ENCODE measurements at places on chromosomes 3 and 15. TPM values are rescaled to one million over a fixed set of nuclear protein-coding genes. Genes with fewer than 3 reads are reported as not detected.

The IMPG2 gene
- polyA plus RNA-seq: not detected

The CACNA1D gene
- not detected for polyA plus RNA-seq

The SCAMP5 gene
- polyA plus RNA-seq: 0.06 TPM

The CHRFAM7A gene
- not detected for polyA plus RNA-seq

The CLEC3B gene
- not detected for polyA plus RNA-seq

DNA sequence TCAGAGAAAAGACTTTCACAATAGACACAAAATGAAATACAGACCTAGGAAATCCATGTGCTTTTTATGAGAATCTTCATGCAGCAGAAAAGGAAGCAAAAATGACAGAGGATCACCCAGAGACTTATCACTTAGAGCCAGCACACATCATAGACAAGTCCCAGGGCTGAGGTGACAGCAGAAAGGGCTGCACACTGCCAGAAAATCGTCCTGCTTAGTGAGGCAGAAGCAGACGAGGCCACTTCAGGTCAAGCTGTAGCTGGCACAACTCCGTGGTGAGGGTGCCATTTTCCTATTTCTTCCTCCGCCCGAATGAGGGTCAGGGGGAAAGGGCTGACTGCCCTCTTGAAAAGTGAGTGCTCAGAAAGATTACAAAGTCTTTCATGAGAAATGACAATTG is 95.9 kb upstream of the TNIK start:
- no peak for DNase-seq

GRCh38 chr3:55815262-55815661 is 328.2 kb upstream of the WNT5A start:
- DNase-seq: no peak

DNA sequence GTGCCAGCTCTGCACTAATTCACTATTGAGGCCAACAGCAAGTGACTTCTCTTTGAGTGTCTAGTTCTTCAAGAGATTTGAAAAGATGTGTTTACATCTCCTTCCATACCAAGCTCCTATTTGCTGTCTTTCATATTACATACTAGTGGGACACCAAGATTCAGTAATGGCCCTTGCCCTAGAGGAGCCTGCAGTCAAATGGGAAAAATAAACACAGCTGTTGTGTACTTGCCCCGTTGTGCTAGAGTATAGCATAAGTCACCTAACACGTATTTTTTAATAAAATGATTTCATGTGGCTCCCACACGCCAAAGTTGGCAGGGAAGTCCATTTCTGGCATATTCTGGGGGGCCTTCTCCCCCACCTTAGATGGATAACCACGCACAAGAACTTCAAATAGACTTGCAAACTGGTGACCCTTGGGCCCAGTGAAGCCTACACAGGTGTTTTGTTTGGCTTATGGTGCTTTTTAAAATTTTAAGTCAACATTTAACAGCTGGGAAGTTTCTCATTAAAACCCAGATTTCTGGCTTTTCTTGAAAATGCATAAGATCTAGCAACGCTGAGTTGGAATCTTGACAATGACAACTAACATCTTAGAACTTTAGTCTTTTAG is 95.3 kb upstream of the LPP start:
- no peak for DNase-seq

DNA sequence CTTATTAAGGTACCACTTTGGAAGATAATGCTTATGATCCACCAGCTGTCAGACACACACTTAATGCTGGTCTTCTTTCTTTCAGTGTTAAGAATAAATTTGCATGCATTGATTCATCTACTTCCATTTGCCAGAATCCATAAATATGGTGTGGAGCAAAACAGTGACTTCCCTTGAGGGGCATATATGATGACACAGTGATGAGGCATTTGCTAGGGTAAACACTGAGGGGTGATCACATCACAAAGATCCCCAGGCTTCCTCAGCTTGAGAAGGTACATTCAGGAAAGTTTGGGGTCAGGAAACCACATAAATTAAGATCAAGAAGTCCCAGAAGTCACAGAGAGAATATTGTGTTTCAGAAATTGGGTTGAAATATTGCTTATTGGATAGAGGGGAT is 9.9 kb upstream of the ZBED2 start:
- no peak for DNase-seq

- no peak for DNase-seq
Observed at GRCh38 chr3:44240061-44240460, 1.6 kb upstream of the TOPAZ1 start.

DNA sequence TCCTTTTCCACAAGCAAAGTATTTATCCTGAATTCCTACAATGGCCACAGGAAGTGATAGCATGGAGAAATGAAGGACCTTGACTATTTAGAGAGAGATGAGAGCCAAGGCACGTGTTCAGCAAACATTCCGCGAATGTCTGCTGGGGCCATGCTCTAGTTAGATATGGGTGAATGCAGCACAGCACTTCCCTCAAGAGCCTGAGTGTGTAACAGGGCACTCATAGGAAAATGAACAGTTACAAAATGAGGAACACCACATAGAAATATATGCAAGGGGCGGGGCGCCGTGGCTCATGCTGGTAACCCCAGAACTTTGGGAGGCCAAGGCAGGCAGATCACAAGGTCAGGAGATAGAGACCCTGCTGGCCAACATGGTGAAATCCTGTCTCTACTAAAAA is 406.9 kb downstream of the NR2F2 start:
- DNase-seq: no peak

GRCh38 chr15:68230157-68231100 is 901 bp upstream of the CLN6 start:
- DNase-seq: no peak

DNA sequence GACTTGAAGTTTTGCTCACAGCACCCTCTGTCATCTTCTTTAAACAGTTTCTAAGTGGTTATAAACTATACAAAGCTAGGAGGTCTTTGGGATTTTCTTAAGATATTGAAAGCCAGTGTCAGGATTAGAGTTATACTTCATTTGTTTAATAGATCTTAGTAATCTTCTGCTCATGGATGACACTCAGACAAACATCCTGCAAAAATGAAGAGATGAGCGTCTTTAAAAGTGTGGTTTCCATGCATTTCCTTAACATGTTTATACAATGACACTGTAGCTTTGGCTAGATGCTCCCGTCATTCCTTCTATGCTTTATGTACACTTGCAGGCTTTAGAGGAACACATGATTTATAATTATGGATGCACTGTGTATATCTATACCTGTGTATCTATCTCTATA is 182.2 kb downstream of the NAALADL2 start:
- DNase-seq: no peak

DNA sequence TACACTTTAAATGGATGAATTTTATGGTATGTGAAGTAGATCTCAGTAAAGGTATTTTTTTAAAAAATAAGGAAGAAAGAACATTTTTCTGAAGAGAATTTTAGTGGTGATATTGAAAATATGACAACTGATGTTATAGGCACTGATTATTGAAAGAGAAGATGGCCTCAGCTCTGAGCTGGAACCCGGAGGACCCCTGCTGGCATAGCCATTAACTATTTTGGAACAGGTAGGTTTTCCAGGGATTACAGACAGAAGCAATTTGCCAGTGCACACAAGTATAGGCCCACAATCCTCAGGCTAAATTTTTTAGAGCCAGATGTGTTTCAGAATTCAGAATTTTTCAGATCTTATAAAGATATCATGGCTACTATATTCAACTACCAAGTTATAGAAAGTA is 315.9 kb upstream of the GPR149 start:
- DNase-seq: no peak

DNA sequence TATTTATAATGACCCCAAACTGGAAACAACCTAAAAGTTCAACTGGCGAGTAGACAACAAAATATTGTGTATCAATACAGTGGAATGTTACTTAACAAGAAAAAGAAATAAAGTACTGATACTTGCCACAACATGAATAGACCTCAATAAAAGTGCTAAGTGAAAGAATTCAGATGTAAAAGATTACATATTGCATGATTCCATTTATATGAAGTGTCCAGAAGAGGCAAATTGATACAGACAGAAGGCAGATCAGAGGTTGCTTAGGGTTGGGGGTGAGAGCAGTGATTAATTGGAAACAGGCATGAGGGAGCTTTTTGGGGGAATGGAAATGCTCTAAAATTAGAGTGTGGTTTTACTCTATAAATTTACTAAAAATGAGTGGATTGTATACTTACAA is 183.3 kb downstream of the SATB1 start:
- no peak for DNase-seq

- DNase-seq: no peak
Observed at GRCh38 chr15:96693515-96693914, 363.0 kb downstream of the NR2F2 start.

DNA sequence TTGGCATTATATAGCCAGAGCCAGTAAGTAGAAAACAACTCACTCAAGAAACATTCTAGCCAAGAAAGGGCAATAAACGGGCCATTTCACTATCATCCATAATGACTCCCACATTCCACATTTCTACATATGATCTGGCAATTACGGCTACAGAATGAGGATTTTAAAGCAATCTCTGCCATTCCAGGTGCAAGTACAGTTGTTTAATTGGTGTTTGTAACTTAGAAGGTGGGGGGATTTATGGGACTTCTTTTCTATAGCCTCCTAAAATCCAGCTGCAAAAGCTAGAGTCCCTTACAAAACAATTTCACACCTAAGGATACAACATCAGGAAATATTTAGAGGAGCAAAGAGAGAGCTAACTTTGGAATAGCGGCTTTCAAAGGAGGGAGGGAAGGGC is 295.4 kb upstream of the RORA start:
- DNase-seq: no peak
